AG08396 (cell line): ENCODE measurements at places on chromosomes 1 and 21.

GRCh38 chr1:203673550-203674411, 47.1 kb downstream of the ATP2B4 start:
- DNase-seq = peak; percentile 84

- no peak for DNase-seq
Measured at GRCh38 chr1:28867850-28868249, 46.5 kb upstream of the EPB41 start.

GRCh38 chr1:182955596-182956588, 2.9 kb upstream of the SHCBP1L start:
- DNase-seq = peak; percentile 87

DNA sequence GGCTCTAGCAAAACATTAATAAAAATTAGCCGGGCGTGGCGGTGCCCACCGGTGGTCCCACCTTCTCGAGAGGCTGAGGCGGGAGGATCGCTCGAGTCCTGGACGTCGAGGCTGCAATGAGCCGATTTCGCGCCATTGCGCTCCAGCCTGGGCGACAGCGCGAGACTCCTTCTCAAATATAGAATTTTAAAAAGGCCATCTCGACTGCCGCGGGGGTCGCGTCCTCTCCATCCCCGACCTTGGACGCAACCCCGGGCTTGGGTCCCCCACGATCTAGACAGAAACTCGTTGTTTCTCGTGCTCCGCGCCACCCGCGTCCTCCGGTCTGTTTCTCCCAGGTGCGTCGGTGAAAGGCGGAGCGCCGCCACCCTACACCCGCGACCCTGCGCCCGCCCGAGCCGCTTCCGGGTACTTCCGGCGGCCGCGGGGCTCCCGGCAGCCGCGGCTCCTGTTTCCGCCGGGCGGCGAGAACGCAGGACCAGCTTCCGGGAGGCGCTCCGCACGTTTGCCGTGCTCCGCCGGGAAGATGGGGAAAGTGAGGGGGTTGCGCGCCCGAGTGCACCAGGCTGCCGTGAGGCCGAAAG, at the start of gene SLX9:
Gene SLX9 (plus strand): TSS at position 498 of the 584 bp plus-strand sequence. CDS start 29 bp downstream, at position 527.
- DNase-seq = peak; percentile 96

DNA sequence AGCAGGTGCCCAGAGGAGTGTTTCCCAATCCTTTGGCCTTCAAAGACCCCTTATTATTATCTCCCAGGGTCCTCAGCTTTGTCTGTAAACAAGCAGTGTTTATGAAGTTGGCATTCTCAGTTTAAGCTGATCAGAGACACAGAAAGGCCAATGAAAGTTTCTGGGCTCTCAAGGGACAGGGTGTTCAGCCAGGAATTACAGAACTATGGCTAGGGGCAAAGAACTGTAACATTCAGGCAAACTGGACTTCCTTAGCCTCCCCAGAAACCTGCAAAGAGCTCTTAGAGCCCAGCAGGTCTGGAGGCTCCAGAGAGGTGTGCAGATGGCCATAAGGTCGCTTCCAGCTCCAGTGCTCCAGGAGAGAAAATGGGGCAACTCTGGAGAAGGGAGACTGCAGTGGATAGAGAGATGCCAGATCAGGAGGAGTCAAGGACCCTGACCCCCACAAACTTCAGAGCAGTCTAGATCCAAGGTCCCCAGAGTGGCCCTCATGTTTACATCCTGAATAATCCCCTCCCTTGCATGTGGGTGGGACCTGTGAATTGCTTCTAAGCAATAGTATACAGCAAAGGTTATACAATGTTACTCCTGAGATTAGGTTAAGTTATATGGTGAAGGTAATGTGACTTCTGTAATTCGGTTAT, 6.2 kb downstream of the ECHDC2 start:
- no peak for DNase-seq

DNA sequence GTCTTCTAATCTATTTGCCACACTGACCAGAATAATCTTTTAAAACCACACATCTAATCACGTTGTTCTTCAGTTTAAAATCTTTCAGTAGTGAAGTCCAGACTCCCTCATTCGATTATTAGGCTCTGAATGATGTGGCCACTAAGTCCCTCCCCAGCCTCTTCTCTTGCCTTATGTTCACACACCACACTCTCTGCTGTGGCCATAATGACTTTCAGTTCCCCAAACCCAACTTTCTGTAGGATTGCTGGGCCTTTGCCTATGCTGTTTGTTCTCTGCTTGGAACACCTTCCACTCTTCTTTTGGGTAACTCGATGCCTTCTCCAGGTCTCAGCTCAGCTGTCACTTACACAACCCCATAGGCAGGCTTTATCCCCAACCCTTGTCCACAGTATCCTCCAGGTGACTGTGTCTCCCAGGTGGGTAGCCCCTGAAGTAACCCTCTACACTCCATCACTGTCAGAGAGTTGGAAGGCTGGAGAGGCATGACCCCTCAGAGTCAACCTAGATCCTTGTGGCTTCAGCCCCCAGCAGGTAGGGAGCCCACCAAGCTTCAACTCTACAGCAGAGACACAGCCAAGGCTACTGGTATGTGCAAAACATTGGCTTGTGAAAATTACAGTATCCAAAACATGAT, 8.4 kb upstream of the SLC37A1 start:
- DNase-seq = no peak

- DNase-seq = no peak
Measured at GRCh38 chr1:119368554-119368953, at the start of gene HAO2. HAO2 (plus strand) TSS chr1:119368785; CDS start chr1:119381086, 12,301 bp downstream.

DNA sequence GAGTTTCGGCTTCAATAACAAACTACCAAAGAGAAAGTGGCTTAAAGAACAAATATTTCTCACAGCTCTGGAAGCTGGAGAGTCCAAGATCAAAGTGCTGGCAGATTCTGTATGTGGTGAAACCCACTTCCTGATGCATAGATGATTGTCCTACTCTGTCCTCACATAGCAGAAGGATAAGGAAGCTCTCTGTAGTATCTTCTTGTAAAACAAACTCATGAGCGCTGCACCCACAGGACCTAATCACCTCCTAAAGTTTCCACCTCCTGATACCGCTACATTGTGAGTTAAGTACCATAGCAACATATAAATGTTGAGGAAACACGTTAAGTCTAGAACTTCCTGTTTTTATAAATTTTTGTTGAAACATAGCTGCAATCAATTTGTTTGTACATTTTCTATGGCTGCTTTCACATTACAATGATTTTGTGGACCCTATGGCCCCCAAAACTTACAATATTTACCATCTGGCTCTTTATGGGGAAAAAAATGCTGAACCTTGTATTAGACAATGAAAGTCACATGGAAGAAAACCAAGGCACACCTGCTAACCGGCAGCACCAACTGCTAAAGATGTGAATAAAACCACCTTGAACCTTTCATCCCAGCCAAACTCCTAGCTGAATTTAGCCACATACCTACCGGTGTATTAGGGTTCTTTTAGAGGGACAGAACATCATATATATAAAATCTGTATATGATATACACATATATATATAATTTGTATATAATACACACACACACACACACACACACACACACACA, 1423.4 kb downstream of the NCAM2 start:
- DNase-seq = no peak

DNA sequence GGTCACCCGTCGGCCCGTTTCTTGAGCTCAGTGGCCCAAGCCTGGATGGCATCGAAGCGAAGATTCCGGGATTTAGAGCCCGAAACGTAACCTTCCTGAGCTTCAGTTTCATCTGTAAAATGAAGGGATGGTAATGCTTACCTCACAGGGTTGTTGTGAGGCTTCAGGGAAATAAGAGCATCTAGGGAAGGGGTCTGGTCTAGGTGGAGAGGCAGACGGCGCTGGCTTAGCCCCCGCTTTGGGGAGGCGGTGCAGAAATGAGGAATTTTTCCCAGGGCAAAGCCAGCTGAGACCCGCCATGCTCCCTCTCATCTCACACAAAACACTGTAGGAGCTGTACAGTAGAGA, 717 bp upstream of the MYCL start:
- no peak for DNase-seq

DNA sequence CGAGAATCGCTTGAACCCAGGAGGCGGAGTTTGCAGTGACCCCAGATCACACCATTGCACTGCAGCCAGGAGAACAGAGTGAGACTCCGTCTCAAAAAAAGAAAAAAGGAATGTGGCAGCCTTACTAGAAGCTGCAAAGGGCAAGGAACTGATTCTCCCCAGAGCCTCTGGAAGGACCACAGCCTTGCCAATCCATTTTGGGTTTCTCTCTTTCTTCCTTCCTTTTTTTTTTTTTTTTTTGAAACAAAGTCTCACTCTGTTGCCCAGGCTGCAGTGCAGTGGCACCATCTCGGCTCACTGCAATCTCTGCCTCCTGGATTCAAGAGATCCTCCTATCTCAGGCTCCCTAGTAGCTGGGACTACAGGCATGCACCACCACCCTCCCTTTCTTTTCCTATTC, 9.9 kb upstream of the IFNGR2 start:
- no peak for DNase-seq

GRCh38 chr1:110482662-110483307, 31.8 kb downstream of the PROK1 start:
- no peak for DNase-seq

DNA sequence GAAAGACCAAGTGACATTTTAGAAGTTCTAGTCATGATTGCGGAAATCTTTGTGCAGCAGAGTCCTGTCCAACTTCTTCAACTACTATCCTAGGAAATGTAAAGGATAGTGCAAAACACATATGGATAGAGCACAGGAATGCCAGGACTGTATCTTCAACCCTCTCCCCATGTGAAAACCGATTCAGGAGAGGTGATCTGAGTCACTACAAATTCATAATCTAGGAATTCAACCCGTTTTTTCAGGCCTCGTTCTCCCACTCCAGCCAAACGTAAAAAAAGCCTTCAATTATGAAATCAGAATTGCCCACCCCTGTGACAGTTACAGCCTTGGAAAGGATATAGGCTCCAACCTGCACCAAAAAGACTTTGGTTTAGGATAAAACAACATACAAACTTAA, 52.9 kb upstream of the RGS1 start:
- DNase-seq = no peak

DNA sequence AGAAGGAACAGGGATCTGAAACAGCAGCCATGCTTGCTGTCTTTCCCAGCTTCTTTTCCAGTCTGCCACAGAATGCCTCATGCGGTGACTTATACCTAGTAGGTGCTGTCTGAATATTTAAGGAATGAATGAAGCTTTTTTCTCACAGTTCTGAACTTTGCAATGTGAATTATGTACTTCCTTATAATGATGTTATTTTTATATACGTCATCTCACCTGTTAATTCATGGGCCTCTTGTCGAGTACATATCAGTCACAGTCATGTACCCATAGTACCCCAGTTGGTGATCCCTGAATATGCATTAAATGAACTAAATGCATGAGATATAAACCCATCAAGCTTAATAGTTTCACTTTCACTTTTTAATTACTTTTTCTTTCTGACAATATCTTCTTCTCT, 132.7 kb downstream of the NTNG1 start:
- DNase-seq = no peak

DNA sequence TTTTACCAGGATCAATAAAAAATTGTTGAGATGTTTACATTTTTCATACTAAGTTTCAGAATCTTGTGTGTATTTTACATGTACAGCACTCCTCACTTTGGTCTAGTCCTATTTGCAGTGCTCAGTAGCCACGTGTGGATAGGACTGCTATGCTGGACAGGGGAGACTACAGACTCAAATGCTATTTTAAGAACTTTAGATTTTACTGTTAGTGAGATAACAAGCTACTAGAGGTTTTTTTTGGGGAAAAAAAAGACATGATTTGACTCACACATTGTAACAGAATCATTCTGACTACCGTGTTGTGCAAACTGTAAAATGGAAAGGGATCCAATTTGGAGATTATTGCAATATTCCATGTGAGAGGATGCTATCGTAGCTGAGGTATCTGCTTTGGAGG, 418.9 kb upstream of the PRMT6 start:
- no peak for DNase-seq

DNA sequence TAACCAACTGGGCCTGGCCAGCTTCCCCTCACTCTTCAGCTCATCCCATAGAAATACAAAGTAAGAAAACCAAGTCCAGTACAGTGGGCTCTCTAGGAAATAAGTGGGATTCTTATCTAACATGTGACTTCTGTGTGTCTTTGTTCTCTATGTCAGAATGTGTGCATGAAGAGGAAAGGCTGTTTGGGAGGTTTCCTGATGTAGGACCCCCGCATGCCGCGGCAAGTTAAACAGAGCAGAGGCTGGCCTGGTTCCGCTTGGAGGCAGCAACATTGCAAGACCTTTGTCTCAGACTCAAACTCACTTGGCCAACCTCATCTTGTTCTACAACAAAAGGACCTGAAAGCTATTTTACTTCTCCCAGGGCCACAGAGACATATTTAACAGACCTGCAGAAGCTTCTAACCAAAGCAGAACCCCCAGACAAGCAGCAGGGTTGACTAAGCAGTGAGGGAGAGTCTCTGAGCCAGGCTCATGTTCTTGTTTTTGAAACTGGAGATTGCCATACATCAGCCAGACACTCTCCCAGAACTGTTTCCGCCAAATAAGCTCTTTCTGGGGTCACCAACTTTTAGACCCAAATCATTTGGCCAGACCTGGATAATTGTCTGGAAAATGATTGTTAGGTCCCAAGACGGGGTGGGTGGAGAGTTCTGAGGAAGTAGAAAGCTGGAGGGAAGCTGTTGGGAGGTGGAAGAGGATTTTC, 6.2 kb downstream of the MTARC2 start:
- DNase-seq = no peak

DNA sequence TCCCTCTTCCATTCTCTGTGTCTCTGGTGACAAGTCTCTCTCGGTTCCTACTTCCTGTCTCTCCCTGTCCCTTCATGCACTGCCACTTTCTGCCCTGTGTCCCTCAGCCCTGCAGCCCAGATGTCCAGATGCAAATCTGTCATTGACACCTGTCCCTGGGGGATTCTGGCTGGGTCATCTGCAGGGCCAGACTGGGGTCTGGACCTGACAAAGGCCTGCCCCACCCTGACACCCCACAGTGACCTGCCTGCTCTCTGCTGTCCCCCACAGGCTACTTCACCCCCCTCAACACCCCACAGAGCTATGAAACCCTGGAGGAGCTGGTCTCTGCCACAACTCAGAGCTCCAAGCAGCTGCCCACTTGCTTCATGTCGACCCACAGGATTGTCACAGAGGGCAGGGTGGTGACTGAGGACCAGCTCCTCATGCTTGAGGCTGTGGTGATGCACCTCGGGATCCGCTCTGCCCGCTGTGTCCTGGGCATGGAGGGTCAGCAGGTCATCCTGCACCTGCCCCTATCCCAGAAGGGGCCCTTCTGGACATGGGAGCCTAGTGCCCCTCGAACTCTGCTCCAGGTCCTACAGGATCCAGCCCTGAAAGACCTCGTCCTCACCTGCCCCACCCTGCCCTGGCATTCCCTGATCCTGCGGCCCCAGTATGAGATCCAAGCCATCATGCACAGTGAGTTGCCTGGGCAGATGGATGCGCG, 7.2 kb downstream of the THEMIS2 start:
- no peak for DNase-seq

- no peak for DNase-seq
Measured at GRCh38 chr1:195960580-195960979, 647.7 kb downstream of the KCNT2 start.

- no peak for DNase-seq
Measured at GRCh38 chr1:227666286-227666685, 68.8 kb downstream of the JMJD4 start.

GRCh38 chr1:34019741-34020552, 145.1 kb downstream of the CSMD2 start:
- DNase-seq = no peak

DNA sequence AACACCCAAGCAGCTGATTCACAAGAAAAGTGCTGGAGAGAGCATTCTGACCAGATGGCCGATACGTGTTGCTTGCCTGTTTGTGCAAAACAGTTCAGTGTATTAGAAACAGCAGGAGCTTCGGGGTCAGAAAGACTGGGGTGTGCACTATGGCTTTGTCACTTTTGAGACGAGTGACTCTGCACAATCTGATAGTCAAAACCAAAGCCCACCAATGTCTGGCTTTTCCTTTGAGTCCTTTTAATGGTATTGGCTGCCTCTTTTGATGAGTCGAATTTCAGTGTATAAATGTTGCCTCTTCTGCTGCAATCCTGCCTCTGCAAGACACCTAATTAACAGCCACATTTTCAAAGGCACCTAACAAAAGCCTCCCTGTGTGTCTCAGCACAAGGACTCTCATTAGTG, 444.6 kb downstream of the AJAP1 start:
- DNase-seq = no peak
